GM12892 (cell line): ENCODE measurements at places on chromosomes 2 and 18.

DNA sequence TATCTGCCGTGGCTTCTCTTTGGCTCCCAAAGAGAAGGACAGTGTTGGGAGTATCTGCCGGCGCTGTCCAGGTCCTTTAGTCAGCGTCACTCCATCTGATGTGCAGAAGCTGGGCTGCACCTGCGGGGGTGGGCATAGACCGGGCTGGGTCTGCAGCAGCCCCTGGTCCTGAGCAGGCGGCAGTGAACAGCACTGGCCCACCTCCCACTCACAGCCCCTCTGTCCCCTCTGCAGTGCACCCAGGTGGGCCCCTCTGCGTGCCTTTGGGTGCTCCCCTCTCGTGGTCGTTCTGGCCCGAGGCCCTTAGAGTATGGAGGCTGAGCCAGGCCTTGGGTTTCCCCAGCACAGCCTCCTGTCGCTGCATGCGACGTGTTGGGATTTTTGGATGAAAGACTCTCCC is 95.7 kb downstream of the USP40 start:
- DNase-seq, result no peak

- no peak for DNase-seq
These were observed 311.5 kb downstream of the CDH2 start for GRCh38 chr18:27865431-27865830.

DNA sequence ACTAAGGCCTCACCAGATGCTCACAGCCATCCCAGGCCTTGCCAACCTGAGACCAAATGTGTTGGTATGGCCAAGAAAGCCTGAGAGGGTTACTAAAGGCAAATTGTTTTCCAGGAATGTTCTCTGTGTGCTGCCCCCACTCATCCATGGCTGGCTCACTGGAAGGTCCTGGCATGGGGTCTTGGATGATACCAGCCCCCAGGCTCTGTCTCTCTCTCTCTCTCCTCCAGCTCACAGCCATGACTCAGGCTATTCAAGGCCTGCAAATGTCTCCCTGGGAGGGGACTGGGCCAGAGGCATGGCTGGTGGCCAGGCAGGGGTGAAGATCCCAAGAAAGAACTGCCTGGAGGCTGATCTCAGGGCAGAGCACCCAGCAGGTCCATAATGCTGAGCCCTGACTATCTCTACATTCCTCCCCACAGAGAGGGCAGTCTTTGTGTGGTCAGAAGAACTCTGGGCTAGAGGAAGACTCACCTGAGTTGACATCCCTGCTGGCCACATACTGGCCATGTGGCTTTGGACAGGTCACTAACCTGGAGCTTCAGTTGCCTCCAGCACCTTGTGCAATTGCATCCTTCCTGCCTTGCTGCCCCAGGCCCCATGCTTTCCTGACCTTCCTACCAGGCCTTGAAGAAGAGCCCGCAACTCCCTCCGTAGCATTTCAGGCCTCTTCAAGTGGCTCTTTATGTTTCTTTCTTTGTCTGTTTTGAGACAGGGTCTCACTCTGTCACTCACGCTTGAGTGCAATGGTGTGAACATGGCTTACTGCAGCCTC is 150.4 kb downstream of the ZFP36L2 start:
- no peak for DNase-seq

- peak; percentile 21 for DNase-seq
These were observed 4.5 kb downstream of the DYTN start for GRCh38 chr2:206713746-206714145.

- DNase-seq, result no peak
These were observed 93.2 kb downstream of the CACNB4 start for GRCh38 chr2:152005607-152006006.

DNA sequence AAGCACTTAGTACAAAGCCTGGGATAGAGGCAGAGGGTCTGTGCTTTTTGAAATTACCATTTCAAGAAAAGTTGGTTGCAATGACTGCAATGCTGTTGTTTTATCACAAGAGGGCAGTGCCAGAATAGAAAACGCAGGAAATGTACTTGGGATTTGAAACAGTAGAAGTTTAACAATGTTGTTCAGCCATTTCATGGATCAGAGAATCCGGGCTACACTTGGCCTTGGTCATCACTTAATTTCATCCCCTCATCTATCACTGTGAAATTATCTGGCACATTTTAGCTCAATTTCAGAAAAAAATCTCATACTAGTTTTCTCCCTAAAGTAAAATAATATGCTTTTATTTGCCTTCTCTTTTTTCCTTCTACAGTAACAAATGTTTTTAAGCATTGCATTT is 70.8 kb downstream of the RAPGEF4 start:
- no peak for DNase-seq

DNA sequence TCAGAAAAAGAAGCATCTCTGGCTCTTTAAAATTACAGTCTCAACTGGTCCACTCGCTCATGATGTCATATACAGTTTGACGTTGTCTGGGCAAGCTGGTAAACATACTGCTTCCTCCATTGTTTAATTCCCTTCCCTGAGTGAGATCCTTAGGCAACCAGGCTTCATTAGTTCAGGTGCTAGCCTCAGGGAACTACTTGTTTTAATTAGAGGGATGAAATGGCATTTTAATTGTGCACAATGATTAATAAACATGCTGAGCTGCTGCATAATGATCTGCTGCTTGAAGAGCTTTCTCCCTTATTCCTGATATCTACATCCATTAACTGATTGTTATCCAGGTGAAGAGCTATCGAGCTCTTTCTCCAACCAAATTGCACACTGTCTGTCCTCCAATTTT is 195.6 kb upstream of the ETAA1 start:
- DNase-seq, result no peak

- no peak for DNase-seq
These were observed 5.8 kb upstream of the TMEM37 start for GRCh38 chr2:119425620-119426395.

DNA sequence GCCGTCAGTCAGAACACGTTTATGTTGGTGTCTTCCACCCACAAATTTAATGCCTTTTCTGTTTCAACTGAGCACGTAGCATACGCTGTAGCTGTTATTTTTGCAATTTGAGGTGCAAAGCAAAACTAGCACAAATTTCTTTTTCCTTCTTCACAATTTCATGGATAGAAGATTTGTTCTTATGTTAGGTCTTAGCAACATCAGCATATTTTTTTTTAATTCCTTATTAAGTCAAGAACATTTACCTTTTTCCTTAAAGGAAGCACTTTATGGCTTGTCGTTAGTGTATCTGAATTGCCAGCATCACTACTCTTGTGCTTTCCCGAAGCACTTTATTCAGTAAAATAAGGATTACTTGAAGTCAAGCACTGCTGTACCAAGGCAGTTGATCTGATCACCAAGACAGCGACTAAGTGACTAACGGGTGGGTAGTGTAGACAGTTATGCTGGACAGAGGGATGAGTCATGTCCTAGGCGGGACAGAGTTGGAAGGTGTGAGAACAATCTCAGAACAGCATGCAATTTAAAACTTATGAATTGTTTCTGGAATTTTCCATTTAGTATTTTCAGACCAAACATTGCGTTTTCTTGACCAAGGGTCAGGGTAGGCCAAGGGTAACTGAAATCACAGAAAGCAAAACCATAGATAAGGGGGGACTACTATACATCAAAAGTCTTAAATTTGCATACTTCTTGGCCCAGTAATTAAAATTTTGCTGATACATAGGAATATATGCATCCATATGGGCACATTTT is 13.3 kb downstream of the BABAM2 start:
- DNase-seq, result no peak

GRCh38 chr2:21270708-21271122 is 146.9 kb downstream of the TDRD15 start:
- no peak for DNase-seq

DNA sequence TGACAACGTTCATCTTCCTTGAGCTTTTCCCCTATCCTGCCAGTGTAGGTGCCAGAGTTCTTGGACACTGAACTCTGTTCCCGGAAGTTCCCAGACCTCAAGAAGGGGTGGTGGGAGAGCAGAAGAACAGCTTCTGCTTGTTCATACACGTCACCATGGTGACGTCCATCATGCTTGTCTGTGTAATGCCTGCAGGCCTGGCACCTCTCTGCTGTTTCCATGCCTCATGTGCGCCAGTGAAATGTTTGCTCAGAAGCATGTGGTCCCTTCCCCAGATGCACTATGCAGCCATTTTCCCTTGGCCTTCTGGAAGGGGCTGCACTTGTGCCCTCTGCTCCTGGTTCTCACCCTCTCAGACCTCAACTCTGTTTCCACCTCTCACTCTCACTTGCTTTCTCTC is 210.8 kb upstream of the NABP1 start:
- DNase-seq, result no peak

- DNase-seq, result peak; percentile 21
These were observed 26.4 kb downstream of the ASXL2 start for GRCh38 chr2:25851740-25852503.
